ENCODE measurements at places on chromosomes 16 and 17.

DNA sequence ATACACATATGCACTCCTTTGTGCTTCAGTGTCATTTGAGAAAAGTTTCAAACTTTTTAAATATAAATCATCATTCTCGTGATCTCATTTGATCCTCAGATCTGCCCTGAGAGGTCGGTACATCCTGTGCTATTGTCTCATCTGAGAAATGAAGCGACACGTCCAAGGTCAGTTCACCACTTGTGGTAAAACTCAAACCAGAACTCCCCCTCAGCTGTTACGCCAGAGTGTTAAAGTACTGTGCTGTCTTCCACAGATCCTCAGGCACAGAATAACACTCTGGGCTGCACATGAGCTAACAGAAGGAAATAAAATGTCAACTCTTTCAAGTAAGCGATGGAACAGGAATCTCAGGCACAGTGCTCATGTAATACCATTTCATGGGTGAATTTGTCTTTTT, 31.4 kb downstream of the ANKFN1 start:
- no peak for DNase-seq

DNA sequence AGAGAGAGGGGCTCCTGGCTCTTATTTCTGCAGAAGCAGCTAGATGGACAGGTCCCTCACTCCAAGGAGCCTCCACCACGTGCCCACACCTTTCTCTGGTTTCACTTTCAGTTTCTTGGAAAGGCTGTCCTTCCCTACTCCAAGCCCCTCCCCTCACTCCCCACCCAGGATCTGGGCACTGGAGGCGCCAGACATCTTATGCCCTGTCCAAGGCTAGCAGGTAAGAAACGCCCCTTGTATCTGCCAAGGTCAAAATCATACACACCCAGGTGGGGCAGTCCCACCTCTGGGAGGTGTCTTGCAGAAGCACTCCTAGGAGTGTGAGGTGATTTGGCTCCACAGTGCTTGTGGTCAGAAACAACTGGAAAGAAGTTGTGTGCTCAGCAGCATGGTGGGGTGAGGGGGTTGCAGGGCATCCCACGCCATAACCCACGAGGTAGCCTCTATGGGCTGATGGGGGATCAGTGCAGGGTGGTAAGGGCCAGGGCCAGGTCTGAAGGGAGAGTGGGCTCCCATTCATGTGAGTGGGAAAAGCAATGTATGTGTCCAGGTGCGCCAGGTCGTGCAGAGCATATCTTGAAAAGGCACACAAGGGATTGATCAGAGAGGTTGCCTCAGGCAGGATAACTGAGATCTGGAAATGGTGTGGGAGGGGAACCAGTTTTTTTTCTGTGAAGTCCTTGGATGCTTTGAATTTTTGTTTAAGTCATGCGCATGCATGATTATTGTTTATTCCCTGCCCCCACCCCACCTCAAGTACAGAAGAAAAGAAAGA, 31.8 kb upstream of the PRM1 start:
- DNase-seq, result no peak

DNA sequence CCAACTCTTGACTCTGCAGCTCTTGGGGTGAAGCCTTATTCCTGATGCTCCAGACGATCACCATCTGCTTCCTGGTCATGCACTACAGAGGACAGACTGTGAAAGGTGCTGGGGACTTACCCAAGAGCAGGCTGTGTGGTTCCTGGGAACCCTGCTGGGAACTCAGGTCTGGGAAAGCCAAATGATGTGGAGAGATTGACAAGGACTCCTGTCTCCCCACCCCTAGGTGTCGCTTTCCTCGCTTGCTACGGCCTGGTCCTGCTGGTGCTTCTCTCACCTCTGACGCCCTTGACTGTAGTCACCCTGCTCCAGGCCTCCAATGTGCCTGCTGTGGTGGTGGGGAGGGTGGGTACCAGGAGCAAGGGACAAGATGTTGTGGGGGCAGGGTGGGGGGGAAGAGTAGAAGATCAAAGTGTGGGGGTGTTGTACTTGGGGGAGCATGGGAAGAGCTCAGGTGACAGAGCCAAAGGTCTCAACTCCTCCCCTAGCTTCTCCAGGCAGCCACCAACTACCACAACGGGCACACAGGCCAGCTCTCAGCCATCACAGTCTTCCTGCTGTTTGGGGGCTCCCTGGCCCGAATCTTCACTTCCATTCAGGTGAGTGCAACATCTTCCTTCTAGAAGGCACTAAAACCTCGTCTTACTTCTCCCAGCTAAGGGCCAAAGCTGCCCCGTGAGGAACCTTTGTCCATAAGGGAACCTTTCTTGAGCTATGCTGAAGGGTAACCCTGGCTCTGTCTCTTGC, 3.0 kb downstream of the SOX15 start:
- DNase-seq, result no peak

DNA sequence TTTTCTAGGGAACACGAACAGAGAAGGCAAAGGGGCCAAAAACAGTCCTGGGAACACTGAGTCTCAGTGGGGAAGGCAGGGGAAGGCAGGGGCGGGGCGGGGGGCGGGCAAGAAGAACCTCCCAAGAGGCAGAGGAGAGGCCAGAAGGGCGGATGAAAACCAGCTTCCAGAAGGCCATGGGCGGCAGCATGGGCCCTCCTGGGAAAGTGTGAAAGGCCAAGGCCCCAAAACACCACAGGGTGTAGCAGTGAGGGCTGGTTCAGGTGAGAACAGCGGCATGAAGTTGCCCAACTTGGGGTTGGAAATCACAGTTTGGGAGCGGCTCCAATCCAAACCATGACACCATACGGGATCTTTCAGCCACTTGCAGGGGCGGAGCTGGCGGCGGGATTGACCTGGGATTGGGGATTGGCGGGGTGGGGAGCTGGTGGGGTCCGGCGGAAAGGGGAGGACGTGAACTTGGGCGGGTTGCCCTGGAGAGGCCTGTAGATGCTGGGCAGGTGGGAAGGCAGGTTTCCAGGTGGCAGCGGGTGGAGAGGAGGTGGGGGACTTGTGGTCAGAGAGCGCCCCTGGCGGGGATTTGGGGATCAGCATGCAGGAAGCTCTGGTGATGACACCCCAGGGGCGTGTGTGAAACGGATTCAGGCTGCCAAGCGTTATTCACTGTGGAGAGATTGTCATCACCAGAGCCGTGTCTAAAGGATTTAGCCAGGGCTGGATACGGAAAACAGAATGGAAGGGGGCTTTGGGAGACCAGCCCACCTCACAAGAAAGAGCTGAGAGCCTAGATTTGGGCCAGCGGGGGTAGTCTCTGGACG, 80.9 kb downstream of the ARHGAP23 start:
- peak; percentile 67 for DNase-seq

DNA sequence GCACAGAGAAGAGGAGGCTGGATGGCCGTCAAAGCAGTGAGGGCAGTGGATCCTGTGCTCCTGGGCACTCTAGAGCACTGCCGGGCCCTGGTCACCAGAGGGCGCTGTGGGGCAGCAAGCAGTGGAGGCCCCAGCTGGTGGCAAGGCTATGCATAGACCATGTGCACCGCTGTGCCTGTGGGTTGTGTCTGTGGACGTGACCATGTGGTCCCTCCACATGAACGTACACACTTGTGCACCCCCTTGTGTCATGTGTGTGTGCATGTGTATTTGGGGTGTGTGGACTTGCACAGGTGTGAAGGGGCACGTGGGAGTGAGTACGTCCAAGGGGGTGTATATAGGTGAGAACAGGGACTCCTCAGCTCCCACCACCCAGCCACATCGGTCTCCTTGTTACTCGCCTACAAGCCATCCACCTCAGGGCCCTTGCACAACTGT, 4.4 kb upstream of the MAP2K3 start:
- DNase-seq, result no peak

GRCh38 chr17:7811251-7811650, 22.8 kb upstream of the KDM6B start:
- DNase-seq, result no peak

DNA sequence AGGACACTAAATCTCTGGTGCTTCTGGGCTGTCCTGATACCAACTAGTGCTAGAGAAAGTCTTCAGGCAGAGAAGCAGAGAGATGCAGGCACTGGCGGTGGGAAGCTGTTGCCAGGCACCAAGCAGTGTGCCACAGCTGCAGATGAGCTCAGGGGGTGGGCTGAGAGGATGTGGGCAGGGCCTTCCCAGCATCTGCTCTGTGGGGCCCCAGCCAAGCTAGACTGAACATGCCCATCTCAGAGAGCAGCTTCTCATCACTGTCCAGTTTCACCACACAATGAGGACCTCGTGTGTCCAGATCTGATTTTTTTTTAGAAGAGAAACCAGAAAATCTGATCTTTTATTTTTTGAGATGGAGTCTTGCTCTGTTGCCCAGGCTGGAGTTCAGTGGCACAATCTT, 17.1 kb downstream of the PSKH1 start:
- no peak for DNase-seq

DNA sequence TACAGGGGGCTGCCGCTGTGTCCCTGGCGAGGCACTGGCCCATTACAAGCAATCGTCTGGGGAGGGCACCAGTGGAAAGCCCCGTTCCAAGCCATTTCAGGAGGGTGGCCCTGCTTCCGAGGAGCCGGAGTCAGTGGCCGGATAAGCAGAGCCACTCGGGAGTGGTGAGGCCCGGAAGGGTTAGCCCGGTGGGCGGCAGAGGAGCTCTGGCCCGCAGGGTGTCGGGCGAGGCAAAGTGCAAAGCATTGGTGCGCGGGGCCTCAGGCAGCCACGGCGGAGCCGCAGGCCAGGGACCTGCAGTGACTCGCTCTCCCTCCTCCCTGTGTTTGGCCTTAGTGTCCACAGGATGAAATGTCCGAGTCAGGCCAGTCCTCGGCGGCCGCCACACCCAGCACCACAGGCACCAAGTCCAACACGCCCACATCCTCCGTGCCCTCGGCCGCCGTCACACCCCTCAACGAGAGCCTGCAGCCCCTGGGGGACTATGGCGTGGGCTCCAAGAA, 24.6 kb downstream of the NME3 start:
- DNase-seq, result no peak

GRCh38 chr16:55120408-55120807, 189.7 kb downstream of the IRX5 start:
- DNase-seq, result no peak

GRCh38 chr16:82945420-82946101, 318.8 kb downstream of the CDH13 start:
- no peak for DNase-seq

DNA sequence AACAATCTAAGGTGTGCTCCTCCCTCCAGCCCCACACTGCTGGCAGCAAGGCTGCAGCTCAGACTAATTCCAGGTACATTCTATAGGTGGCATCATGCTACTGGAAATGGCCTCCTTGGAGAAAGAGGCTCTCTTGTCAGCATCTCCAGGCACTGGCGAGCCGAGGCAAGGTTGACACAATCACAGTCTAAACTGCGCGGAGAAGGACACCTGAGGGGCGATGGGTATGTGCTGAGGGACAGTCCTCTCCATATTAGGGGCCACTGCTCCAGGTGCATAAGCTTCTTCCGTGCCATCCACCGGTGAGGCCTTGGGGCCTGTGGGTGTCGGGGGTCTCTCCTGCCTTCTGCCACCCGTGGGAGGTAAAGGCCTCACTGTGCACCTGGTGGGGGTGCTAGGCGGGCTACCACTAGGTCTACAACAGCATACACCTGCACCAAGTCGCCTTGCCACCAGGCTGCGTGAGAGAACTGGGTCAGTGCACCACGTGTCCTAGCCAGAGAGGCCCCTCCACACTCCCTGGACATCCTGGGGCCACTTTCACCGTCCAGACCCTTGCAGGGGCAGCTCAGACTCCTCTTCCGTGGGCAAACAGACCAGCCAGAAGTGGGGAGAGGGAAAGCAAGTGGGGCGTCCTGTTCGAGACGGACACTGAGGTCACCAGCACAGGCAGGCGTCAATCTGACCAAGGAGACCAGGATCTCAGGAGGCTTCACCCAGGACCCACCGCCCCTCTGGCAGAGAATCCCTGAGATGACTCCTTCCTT, 12.1 kb upstream of the CBX8 start:
- no peak for DNase-seq

GRCh38 chr16:85565801-85566526, 47.2 kb upstream of the GSE1 start:
- no peak for DNase-seq

- DNase-seq, result no peak
These were observed 4.9 kb upstream of the ZNF267 start for GRCh38 chr16:31868691-31869167.

GRCh38 chr16:68786685-68787418, 49.8 kb downstream of the CDH1 start:
- peak; percentile 94 for DNase-seq

DNA sequence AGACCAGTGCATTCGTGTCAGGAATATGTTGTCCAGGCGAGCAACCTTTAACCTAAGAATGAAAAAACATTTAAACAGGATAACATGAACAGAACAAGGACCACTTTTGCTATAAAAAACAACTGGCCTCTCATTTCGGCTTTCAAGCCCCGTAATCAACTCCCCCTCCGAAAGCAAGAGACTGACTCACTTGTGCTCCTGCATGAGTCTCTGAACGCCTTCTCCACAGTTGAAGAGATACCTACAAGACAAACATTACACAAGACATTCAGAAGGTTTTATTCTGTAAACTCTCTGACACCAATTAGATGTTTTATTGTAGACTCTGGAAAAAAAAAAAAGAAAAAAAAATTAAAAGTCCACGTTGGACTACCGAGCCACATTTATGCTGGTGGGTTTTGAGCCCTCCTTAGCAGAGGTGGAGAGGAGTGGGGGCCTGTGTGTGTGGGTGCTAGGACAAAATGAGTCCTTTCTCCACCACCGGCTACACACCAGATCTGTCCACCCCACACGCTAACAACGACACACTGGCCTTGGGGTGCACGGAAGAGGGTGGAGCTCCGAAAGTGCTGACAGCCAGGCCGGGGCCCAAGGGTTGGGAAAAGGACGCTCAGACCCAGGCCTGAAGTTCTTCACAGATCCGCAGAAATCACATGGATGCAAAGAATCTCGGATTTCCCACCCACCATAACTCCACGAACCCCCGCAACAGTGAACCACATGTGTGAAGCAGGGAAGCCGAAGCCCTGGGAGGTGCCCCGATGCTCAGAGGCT, 759 bp downstream of the ELAC2 start:
- no peak for DNase-seq

DNA sequence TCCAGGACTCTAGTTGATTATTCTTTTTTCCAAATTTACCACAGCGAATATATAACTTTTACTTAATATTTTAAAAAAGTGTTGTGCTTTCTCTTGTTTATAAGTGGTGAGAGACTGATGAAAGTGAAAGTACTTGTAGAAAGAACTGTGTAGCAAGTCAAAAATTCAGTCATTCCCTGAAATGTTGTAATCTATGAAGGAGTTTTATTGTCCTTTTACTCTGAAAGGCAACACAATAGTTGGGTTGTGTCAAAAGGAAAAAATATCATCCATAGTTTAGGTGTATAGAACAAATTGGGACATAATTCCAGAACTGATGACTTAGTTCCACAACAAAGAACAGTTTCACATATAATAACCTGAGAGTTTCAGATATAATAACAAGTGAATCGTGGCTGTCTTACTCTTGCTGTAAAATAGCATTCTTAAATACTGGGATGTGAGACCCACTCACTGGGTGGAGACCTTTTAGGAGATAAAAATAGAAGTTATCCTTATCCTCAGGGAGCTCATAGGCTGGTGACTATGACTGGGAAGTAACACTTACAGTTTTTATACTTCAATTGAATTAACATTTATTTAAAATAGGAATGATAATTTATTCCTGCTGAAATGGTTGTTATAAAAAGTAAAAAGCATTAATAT, 20.6 kb downstream of the CYB5B start:
- DNase-seq, result no peak
